ENCODE measurements at places on chromosomes 6 and 20. TPM values are rescaled to one million over a fixed set of nuclear protein-coding genes. Genes with fewer than 3 reads are reported as not detected.

The CLDN20 gene
- total RNA-seq: not detected

GRCh38 chr6:139392794-139393193 lies 18.3 kb upstream of the CITED2 start:
- no peak for DNase-seq
- H3K4me3 ChIP-seq: no peak overlapping the region
- no peak overlapping the region for H3K27ac ChIP-seq
- no peaks in the 10 kb centered on the region for H3K36me3 ChIP-seq

DNA sequence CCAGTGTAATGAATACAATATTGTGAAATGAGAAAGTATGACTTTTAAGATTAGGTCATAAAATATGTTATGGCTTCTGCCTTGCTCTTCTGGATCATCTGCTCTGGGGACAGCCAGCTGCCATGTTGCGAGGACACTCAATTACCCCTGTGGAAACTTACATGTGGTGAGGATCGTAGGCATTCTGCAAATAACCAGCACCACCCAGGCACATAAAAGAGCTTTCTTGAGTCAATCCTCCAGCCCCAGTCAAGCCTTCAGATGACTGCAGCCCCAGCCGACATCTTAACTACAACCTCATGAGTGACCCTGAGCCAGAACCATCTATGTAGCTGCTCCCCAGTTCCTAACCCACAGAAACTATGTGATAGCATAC lies 4.5 kb upstream of the RBCK1 start:
- no peak overlapping the region for H3K4me3 ChIP-seq
- no peaks in the 10 kb centered on the region for H3K27me3 ChIP-seq
- H3K36me3 ChIP-seq: no peaks in the 10 kb centered on the region
- H3K4me1 ChIP-seq: no peaks in the 10 kb centered on the region

The SLC25A27 gene
- total RNA-seq: 44.4 TPM

The LIME1 gene
- total RNA-seq: 15.6 TPM

The APOM gene
- not detected for total RNA-seq

DNA sequence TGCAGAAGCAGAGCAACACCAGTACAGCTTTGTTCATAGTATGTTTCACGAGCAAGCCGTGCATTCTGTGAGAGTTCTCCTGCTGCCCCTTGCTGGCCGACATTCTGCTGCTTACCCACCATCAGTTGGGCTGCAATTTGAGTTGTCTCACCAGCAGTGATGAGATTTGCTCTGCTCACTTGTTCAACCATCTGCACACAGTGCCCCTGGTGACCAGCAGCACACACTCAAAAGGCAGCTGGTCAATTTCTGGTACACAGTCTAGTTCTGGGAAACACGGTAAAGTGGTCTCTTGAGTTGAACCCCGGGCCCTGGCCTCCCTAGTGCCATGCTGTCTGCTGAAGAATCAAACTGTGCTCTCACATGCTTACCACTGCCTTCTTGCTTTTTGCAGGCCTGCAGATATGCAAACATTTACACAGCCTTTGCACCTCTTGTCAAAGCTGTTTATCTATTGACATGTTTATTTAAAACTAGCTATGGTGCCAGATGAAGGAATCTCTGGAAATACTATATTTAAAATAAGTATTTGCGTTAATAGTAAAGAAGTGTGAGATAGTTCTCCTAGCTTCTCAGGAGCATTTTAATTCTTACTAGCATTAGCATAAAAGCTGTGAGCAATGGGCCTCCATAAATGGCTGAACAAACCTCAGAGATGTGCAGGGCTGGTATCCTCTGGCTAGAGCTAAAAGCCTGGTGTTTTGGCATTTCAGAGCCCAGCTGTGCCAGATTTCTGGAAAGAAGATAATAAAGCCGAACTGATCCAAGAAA lies 234.3 kb downstream of the ARHGAP18 start:
- H3K4me3 ChIP-seq: no peak overlapping the region
- no peaks in the 10 kb centered on the region for H3K4me1 ChIP-seq
- H3K27ac ChIP-seq: no peak overlapping the region
- DNase-seq: no peak

DNA sequence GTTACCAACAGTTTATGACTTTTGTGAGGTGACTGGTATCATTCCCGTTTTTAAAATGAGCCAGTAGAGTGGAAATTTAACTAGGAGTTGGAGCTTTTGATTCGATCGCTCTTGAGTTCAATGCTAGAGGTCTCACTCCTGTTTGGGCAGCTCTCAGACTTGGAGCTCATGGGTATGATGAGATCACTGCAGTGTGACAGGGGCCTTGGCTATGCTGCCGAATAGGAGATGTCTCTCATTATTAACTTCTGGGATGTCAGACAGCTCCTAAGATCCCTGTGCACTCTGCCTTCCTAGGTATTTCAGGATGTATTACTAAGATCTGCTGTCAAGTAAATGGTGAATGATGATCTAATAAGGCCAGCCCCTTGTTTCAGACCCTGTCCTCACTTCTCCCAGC lies 20.4 kb downstream of the AKAP12 start:
- H3K4me3 ChIP-seq: no peak overlapping the region
- H3K27me3 ChIP-seq: no peaks in the 10 kb centered on the region
- no peaks in the 10 kb centered on the region for H3K36me3 ChIP-seq
- peaks cover 4% of the 10 kb centered on the region for H3K4me1 ChIP-seq

The STK35 gene
- total RNA-seq: 25.4 TPM

The SYNGAP1 gene
- 24.6 TPM for total RNA-seq

- no peak overlapping the region for H3K27ac ChIP-seq
- DNase-seq: no peak
- no peaks in the 10 kb centered on the region for H3K36me3 ChIP-seq
- no peaks in the 10 kb centered on the region for H3K27me3 ChIP-seq
- H3K4me1 ChIP-seq: no peaks in the 10 kb centered on the region
Observed at GRCh38 chr6:163950159-163950558, 535.6 kb downstream of the QKI start.

DNA sequence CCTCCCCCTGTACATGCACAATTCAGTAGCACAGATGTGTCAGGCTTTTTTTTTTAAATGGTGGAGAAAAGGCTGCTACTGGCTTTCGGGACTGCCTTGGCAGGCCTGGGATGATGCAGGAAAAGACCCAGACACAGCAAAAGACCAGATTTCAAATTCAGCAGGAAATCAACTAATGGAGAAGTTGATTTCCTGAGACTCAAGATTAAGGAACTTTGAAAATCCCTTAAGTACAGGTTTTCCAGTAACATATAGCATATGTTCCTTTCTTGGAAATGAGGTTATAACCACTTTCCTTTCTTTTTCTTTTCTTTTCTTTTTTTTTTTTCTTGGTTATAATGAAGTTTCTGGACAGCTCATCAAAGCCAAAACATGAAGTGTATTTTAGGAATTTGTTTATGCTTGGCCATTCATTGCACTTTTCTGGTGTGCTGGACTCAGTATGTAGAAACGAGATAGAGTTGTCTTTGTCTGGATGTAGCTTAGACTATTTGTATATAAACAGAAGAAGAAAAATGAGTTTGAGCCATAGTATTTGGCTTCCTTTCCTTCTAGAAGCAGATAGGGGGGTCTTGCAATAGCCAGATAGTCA lies 119.4 kb downstream of the SASH1 start:
- H3K36me3 ChIP-seq: no peaks in the 10 kb centered on the region
- DNase-seq: no peak
- H3K27me3 ChIP-seq: no peaks in the 10 kb centered on the region
- H3K4me1 ChIP-seq: peaks cover 25% of the 10 kb centered on the region
- no peak overlapping the region for H3K27ac ChIP-seq
- H3K4me3 ChIP-seq: no peak overlapping the region

GRCh38 chr6:45300736-45301135 lies 27.4 kb upstream of the RUNX2 start:
- no peak overlapping the region for H3K4me3 ChIP-seq
- no peak for DNase-seq
- H3K27me3 ChIP-seq: no peaks in the 10 kb centered on the region
- H3K36me3 ChIP-seq: no peaks in the 10 kb centered on the region
- H3K27ac ChIP-seq: no peak overlapping the region
- H3K4me1 ChIP-seq: no peaks in the 10 kb centered on the region

The ADGRG6 gene
- total RNA-seq: 6.4 TPM

- H3K27ac ChIP-seq: no peak overlapping the region
- no peaks in the 10 kb centered on the region for H3K27me3 ChIP-seq
- H3K36me3 ChIP-seq: no peaks in the 10 kb centered on the region
- H3K4me1 ChIP-seq: no peaks in the 10 kb centered on the region
- DNase-seq: no peak
Observed at GRCh38 chr6:96792561-96793190, 44.6 kb downstream of the GPR63 start.

GRCh38 chr20:39112178-39112743 lies 150.1 kb downstream of the DHX35 start:
- no peak for DNase-seq
- no peak overlapping the region for H3K4me3 ChIP-seq
- no peaks in the 10 kb centered on the region for H3K36me3 ChIP-seq
- H3K27me3 ChIP-seq: no peaks in the 10 kb centered on the region
- no peaks in the 10 kb centered on the region for H3K4me1 ChIP-seq
- no peak overlapping the region for H3K27ac ChIP-seq

The PDYN gene
- not detected for total RNA-seq

DNA sequence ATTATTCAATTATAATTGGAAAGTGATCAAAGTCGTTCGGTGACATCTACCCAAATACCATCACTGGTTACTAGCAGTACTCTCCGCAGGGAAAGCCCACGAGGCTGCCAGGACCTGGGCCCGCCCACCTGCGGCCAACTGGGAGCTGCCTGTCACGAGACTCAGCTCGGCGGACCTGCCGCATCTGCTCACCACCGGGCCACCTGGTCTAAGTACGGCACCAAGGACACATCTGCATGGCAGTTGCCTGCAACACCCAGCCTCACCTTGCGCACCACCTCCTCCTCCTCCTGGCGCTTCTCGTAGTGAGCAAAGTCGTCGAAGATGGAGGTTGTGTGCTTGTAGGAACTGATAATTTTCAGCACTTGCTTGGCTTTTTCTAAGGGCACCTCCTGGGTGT lies 13.9 kb downstream of the YTHDF1 start:
- no peak overlapping the region for H3K4me3 ChIP-seq
- DNase-seq: no peak
- H3K27ac ChIP-seq: no peak overlapping the region
- peaks cover 41% of the 10 kb centered on the region for H3K36me3 ChIP-seq
- peaks cover 12% of the 10 kb centered on the region for H3K4me1 ChIP-seq
- H3K27me3 ChIP-seq: no peaks in the 10 kb centered on the region

The SMLR1 gene
- total RNA-seq: not detected

The SLC4A11 gene
- 0.27 TPM for total RNA-seq

DNA sequence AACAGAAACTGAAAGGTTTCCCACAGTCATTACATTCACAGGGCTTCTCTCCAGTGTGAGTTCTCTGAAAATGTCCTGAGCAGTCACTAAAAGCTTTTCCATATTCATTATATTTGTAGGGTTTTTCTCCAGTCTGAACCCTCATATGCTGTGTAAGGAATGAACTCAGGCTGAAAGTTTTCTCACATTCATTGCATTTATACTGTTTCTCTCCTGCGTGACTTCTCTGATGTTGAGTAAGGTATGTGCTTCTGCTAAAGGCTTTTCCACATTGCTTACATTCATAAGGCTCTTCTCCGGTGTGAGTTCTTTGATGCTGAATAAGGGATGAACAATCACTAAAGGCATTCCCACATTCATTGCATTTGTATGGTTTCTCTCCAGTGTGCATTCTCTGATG lies 29.8 kb upstream of the ZNF391 start:
- no peak overlapping the region for H3K4me3 ChIP-seq
- H3K27me3 ChIP-seq: no peaks in the 10 kb centered on the region
- H3K27ac ChIP-seq: no peak overlapping the region
- peaks cover 29% of the 10 kb centered on the region for H3K36me3 ChIP-seq

Measured in thoracic aorta (tissue), 2 donors.